ENCODE measurements at places on chromosomes 1 and 21. TPM values are rescaled to one million over a fixed set of nuclear protein-coding genes. Genes with fewer than 3 reads are reported as not detected.

Gene CAPN8
- not detected for total RNA-seq

Gene TRIM63
- not detected for total RNA-seq

Gene SLC25A34
- total RNA-seq = 0.52 TPM

Gene WNT2B
- 1.2 TPM for total RNA-seq

Gene PPIAL4G
- total RNA-seq = under 0.01 TPM

Gene USP48
- 64.1 TPM for total RNA-seq

Gene POU3F1
- not detected for total RNA-seq

Gene GJC2
- total RNA-seq = 2.1 TPM

Gene GFI1
- total RNA-seq = under 0.01 TPM

Gene ARHGAP30
- not detected for total RNA-seq

Gene HLCS
- total RNA-seq = 50.6 TPM

Gene FMO2
- 3.6 TPM for total RNA-seq
